CD4-positive, alpha-beta T cell treated with Interleukin-12 subunit alpha and Interleukin-12 subunit beta, for 1 hour (primary cell): ENCODE measurements at places on chromosomes 16 and 17.

GRCh38 chr16:90018652-90019542, at the start of gene DBNDD1:
DBNDD1 (minus strand) TSS chr16:90019456; CDS start chr16:90019341, 115 bp downstream.
- no peak for DNase-seq

- peak; percentile 44 for DNase-seq
Observed at GRCh38 chr17:11996722-11997146, 541 bp downstream of the ZNF18 start.

GRCh38 chr16:68081861-68082628, 3.1 kb upstream of the NFATC3 start:
- no peak for DNase-seq

DNA sequence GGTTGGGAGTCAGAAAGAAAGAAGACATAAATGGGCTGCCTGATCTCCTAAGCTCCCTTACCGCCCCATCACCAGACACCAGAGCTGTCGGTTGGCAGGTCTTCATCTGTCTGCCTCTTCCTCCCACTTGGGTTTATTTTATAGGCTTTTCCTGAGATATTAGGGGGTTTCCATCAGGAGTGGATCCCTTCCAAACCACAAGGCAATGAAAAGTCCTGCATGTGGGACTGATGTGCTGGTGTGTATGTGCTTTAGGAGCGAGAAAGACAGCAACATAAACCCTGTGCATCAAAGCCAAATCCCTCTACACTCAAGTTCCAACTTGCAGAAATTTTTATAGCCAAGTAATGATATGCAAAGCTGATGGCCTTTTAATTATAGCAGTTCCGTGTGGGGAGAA, 389.5 kb downstream of the SLC39A11 start:
- no peak for DNase-seq

DNA sequence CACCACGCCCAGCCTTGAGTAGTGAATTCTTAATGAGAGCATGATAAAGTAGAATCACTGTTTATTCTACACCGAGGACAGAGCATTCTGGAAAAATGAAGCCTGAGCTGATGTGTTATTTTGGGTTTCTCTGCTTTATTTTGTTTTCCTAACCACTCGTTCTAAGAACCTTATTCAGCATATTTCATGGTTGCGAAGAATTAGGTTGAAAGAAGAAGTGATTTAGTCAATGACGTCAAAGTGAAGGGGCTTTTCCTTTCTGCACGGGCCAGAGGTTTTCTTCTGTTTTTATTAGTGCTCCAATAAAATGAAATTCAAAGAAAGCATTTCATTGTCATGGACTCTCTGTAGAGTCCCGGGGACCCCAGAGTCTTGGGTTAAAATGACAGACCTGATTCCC, 178.5 kb downstream of the MAF start:
- no peak for DNase-seq

DNA sequence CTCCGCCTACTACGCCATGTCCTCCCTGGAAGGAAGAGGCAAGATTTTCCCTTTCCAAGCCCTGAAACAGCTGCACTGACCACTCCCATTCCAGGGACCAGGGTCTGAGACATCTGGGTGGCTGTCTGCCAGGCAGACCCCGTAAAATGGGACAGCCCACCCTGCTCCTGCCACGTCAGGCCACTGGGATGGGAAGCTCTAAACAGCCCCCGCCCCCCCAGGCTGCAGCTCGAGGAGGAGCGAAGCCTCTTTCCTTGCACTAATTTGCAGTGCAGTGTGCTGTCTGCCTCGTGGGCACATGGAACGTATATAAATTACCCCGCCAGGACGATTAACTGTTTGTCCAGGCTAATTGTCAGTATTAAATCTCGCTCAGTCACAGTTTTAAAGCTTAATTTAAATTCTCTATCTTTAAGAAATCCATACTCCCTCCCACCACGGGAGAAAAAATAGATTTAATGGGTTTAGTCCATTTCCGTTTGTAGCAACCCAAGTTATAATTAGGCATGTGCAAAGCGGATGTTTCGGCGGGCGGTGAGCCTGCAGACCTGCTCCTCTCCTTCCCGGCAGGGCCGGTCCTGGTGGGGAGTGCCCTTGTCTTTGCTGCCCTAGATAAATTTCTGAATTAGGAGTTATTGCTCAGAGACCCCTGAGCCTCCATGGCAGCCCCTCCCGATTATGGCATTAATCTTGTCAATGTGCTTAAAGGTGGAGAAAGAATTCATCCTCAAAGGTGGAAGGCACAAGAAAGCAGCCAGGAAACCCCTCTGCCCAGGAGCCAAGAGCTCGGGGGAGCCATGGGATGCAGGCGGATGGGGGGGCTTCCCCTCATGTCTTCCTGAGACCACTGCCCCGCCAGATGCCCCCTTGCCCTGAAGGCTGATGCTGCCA, 268.0 kb upstream of the TNRC6C start:
- no peak for DNase-seq

- no peak for DNase-seq
Observed at GRCh38 chr17:62105357-62105756, 40.3 kb upstream of the MED13 start.
